ENCODE measurements at places on chromosomes 5 and 9.

DNA sequence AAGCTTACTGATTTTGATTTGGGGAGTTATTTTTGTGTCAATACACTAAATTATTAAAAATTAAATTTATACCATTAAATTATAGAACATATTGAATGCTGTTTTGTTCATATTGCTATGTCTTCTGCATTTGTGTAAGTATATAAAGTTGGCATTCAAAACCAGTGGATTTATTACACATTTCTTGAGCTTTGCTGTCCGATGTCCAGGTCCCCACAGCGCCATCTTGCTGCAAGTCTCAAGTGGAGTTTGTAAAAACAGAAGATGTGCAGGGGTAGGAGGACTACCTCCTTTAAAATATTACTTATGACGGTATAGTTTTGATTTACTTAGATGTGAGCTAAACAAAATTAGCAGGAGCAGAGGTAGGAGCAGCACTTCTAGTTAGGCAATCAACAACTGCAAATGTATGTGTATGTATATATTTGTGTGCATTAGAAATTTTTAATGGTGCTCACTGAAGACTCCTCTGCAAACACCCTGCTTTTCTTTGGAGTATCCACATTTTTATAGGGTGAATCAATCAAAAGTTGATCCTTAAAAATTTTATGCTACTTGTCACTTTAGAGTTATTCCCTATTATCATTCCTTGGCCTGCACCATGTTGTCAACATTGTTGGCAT is 37.4 kb downstream of the CPEB4 start:
- no peak overlapping the region for H3K27ac ChIP-seq
- no peak overlapping the region for H3K4me3 ChIP-seq
- H3K4me1 ChIP-seq, result no peaks in the 10 kb centered on the region
- no peaks in the 10 kb centered on the region for H3K36me3 ChIP-seq
- H3K27me3 ChIP-seq, result no peaks in the 10 kb centered on the region
- peak; percentile 9 for DNase-seq

GRCh38 chr9:87545858-87546257 is 48.2 kb downstream of the DAPK1 start:
- H3K36me3 ChIP-seq, result no peaks in the 10 kb centered on the region
- no peak overlapping the region for H3K4me3 ChIP-seq
- no peak overlapping the region for H3K27ac ChIP-seq
- no peaks in the 10 kb centered on the region for H3K4me1 ChIP-seq
- no peak for DNase-seq
- H3K27me3 ChIP-seq, result no peaks in the 10 kb centered on the region

- no peaks in the 10 kb centered on the region for H3K36me3 ChIP-seq
- H3K4me3 ChIP-seq, result no peak overlapping the region
- H3K4me1 ChIP-seq, result no peaks in the 10 kb centered on the region
These were observed 30.2 kb downstream of the GOLGA2 start for GRCh38 chr9:128245421-128246151.

DNA sequence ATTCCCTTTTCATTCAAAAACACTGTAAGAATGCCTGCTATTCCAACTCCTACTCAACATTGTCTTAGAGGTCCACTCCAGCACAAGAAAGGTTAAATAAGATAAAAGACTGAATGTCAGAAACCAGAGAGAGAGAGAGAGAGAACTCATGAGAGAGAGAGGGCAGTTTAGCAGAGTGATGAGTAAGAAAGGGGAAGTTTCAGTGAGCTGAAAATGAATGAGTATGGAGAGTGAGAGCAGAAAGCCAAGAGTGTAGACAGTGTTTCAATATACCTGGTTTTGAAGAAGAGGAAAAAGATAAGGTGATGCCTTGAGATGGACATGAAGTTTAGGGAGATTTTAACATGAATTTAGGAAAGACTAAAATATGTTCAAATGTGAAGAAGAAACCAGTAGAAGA is 528.0 kb upstream of the SEMA6A start:
- no peak overlapping the region for H3K27ac ChIP-seq
- no peak overlapping the region for H3K4me3 ChIP-seq
- no peaks in the 10 kb centered on the region for H3K4me1 ChIP-seq
- no peaks in the 10 kb centered on the region for H3K27me3 ChIP-seq
- DNase-seq, result no peak

- no peaks in the 10 kb centered on the region for H3K27me3 ChIP-seq
- H3K27ac ChIP-seq, result no peak overlapping the region
- DNase-seq, result no peak
- H3K4me1 ChIP-seq, result no peaks in the 10 kb centered on the region
- H3K4me3 ChIP-seq, result no peak overlapping the region
These were observed 157.4 kb downstream of the SNCAIP start for GRCh38 chr5:122469384-122469919.

DNA sequence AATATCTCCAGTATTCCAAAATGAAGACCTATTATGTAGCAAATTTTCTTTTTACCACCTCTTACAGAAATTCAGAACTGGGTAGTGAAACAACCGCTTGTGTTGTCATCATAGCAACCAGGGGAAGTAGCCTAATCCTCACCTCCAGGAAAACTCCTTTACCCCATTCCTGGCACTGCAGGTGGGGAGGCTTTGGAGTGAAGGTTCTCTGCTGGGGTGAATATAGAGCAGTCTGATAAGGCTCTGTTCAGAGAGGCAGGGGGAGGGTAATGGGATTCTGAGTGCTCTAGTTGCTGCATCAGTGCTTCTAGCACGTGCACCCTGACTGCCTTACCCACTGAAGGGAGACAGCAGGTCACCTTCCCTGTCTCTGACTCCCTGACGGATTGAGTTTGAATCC is 116.2 kb downstream of the MAN2A1 start:
- H3K4me1 ChIP-seq, result no peaks in the 10 kb centered on the region
- H3K27ac ChIP-seq, result 0 out of 2 replicates have a peak overlapping the region, but pooled peaks have one; percentile 38
- no peak overlapping the region for H3K4me3 ChIP-seq
- DNase-seq, result no peak
- H3K36me3 ChIP-seq, result peaks cover 40% of the 10 kb centered on the region

GRCh38 chr9:127980060-127980705 is 606 bp downstream of the EEIG1 start:
- H3K4me3 ChIP-seq, result peak overlapping the region; percentile 50
- DNase-seq, result peak; percentile 21
- H3K4me1 ChIP-seq, result peaks cover 50% of the 10 kb centered on the region
- H3K36me3 ChIP-seq, result no peaks in the 10 kb centered on the region
- H3K27ac ChIP-seq, result no peak overlapping the region
- no peaks in the 10 kb centered on the region for H3K27me3 ChIP-seq

GRCh38 chr9:37379835-37380234 is 42.7 kb upstream of the GRHPR start:
- H3K36me3 ChIP-seq, result no peaks in the 10 kb centered on the region
- no peak overlapping the region for H3K27ac ChIP-seq
- no peaks in the 10 kb centered on the region for H3K4me1 ChIP-seq
- no peak overlapping the region for H3K4me3 ChIP-seq
- DNase-seq, result no peak
- H3K27me3 ChIP-seq, result no peaks in the 10 kb centered on the region

GRCh38 chr5:72372923-72373322 is 52.8 kb downstream of the PTCD2 start:
- H3K27ac ChIP-seq, result no peak overlapping the region
- H3K27me3 ChIP-seq, result no peaks in the 10 kb centered on the region
- DNase-seq, result no peak
- no peaks in the 10 kb centered on the region for H3K4me1 ChIP-seq
- H3K4me3 ChIP-seq, result no peak overlapping the region

DNA sequence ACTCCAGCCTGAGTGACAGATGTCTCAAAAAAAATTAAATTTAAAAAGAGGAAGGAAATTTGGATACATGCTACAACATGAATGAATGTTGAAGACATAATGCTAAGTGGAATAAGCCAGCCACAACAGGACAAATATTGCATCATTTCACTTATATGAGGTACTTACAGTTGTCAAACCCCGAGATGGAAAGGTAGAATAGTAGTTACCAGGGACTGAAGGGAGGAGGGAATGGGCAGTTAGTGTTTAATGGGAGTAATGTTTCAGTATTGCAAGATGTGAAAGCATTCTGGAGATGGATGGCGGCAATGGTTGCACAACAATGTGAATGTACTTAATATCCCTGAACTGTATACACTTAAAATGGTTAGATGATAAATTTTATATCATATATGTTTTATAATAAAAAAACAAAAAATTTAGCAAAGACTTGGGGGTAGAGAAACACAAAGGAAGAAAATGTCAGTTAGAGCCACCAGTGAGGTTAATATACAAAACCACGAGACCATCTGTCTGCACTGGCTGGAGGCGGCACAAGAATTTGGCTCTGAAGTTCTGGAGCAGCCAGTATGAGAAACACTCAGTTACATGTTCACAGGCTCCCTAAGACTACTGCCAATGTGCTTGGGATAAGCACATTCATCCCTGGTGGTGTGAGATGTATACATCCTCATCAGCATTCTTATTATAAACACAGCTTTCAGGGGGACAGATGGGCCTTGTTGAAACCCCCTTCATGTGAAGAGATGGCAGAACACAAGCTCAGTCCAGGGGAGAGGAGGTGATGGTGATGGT is 37.0 kb upstream of the RPS23 start:
- H3K4me1 ChIP-seq, result peaks cover 88% of the 10 kb centered on the region
- no peaks in the 10 kb centered on the region for H3K27me3 ChIP-seq
- peak; percentile 86 for DNase-seq
- H3K4me3 ChIP-seq, result peak overlapping the region; percentile 10

DNA sequence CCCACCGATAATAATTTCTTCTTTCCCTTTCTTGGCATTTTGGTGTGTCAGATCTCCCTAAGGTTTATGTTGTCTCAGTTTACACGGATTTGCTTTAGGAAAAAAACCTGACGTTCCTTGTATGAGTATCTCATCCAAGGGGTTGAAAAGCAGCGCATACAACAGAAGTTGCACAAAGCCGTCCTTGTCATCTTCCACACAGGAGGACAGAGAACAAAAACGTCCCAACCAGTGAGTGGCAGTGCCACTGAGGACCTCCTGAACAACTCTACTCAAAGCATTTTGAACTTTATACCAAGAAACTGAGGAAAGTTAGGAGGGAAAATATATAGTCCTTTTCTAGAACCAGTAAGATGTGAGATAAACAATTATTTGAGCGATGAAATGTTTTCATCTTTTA is 547.0 kb downstream of the PDE4D start:
- no peaks in the 10 kb centered on the region for H3K36me3 ChIP-seq
- no peak for DNase-seq
- H3K27ac ChIP-seq, result no peak overlapping the region
- H3K4me1 ChIP-seq, result no peaks in the 10 kb centered on the region
- H3K4me3 ChIP-seq, result no peak overlapping the region
- no peaks in the 10 kb centered on the region for H3K27me3 ChIP-seq

GRCh38 chr9:96449523-96449844 is 485 bp upstream of the HABP4 start:
- peak overlapping the region; percentile 74 for H3K4me3 ChIP-seq
- peaks cover 21% of the 10 kb centered on the region for H3K4me1 ChIP-seq
- H3K27ac ChIP-seq, result no peak overlapping the region
- H3K36me3 ChIP-seq, result no peaks in the 10 kb centered on the region
- no peak for DNase-seq

- no peaks in the 10 kb centered on the region for H3K4me1 ChIP-seq
- H3K4me3 ChIP-seq, result no peak overlapping the region
- no peaks in the 10 kb centered on the region for H3K36me3 ChIP-seq
- no peaks in the 10 kb centered on the region for H3K27me3 ChIP-seq
- DNase-seq, result no peak
These were observed 59.0 kb downstream of the AOPEP start for GRCh38 chr9:94785215-94786169.

DNA sequence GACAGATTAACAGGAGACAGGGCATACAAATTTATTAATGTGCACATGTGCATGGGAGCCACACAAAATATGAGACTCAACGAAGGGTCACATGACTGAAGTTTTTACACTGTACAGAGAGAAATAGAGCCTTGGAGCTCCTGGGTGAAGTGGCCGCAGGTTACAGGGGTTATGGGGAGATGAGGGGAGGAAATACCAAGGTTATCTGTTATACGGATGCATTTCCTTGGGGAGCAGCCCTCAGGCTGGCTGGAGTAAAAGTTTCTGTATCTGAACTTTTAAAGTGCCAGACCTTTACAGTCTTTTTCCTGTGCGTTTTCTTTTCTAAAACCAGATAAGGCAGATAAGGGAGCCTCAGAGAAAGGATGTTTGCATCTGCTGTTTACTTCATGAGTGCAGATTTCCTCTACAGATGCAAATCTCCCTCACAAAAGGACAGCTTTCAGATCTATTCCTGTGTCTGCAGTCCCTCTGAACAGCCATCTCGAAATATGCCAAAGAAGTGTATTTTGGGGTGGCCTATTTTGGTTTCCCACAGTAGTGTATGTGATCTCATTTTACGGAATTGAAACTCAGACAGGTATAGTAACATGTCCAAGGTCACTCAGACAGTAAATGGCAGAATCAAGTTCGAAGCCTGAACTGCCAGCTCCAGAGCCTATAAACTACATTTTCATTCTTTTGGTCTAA is 139.3 kb upstream of the FBXL17 start:
- no peaks in the 10 kb centered on the region for H3K36me3 ChIP-seq
- no peak overlapping the region for H3K4me3 ChIP-seq
- no peak overlapping the region for H3K27ac ChIP-seq
